ENCODE measurements at places on chromosomes 3 and 15.

DNA sequence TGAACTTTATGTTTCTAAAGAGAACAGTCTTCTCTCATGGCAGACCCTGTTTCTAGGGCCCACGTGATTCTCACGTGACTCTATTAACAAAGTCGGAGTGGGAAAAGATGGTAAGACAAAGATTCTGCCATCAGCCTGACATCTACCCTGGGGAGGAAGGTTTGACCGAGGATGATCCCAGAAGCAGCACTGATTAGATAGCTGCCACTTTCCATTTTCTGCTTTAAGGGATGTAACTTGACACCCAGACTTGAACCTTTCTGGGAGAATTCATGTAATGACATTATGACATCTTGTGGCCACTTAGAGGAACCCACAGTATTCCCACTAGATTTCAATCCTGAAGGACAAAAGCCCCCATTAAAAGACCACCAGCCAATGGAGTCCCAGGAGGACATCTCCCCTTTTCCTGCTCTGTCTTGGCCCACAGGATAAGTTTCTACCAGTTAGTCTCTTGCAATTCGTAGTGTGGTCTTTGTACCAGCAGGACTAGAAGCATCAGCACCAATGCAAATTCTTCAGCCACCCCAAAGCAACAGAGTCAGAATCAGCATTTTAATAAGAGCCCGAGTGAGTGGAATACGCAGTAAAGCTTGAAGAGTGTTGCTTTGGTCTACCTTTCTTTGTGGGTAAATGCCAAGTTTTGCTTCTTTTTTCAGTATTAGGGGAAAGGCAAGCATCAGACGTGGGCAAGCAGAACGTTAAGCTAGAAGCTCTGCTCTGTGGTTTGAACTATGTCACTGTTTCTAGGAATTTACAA, 480.5 kb upstream of the PROK2 start:
- no peak for DNase-seq

DNA sequence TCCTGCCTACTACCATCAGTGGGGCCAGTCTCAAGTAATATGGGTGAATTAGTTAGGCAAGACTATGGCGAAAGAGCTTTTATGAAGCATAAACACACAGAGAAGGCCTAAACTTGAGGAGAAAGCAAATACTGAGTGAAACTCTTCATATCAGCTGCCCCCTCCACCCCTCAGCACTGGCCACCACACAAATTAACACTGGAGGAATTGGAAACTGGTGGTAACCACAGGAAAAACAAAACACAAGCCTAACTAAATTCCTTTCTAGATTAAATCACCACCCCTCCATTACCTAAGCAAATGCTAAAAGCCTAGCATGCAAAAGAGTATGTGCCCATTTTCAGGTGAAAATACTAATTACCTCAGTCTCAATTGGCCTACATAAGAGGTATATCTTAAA, 774.7 kb upstream of the NECTIN3 start:
- no peak for DNase-seq

DNA sequence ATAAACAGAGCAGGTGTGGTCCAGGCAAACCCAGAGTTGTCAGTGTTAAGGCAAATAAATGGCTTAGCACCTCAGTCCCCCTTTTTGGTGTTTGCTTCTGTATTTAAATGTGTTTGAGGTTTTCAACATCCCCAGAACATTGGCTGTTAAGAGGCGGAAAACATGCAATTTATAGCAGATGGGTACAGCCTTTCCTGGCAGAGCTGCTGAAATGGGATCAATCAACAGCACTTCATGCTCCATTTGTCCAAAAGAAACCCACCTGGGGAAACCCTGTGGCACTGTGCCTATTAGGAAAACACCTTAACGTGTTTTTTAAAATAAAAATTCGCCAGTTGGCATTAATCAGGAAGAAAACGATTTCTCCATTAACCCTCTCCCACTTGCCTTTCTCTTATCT, 135.4 kb downstream of the MCTP2 start:
- no peak for DNase-seq

- no peak for DNase-seq
Observed at GRCh38 chr15:60923925-60924324, 305.2 kb downstream of the RORA start.

- no peak for DNase-seq
Observed at GRCh38 chr15:75313116-75313845, 22.6 kb upstream of the COMMD4 start.

- no peak for DNase-seq
Observed at GRCh38 chr3:14959359-14959943, 12.1 kb downstream of the NR2C2 start.

DNA sequence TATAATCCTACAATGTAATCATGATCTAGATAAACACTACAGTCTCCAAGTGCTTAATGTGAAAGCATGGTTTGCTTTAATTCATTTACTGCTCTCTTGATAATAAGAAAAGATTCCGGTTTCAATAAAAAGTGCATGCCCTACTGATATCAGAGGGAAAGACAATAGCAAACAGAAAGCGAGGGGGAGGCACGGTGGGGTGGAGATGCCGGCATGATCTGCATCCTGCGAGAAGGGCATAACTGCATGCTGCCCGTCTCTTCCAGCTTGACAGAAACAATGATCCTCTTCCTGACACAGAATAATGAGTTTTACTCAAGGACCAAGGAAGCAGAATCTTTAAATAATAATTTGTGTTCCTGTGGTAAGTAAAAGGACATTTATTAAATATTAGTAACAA, 51.7 kb downstream of the GOLIM4 start:
- DNase-seq, result no peak

GRCh38 chr15:41774882-41775417, 666 bp downstream of the MAPKBP1 start:
- no peak for DNase-seq

- DNase-seq, result no peak
Observed at GRCh38 chr3:168996622-168997021, 666.9 kb downstream of the MECOM start.

GRCh38 chr3:58427661-58428361, 5.8 kb downstream of the PDHB start:
- no peak for DNase-seq

Data from stimulated activated CD4-positive, alpha-beta T cell treated with anti-CD3 and anti-CD28 coated beads, Interleukin-15, amount 100 ng/mL, for 1 hour (primary cell).